NCI-H524 treated with DMSO at 0.1 percent for 48 hours (cell line): ENCODE measurements at places on chromosomes 1 and 21.

DNA sequence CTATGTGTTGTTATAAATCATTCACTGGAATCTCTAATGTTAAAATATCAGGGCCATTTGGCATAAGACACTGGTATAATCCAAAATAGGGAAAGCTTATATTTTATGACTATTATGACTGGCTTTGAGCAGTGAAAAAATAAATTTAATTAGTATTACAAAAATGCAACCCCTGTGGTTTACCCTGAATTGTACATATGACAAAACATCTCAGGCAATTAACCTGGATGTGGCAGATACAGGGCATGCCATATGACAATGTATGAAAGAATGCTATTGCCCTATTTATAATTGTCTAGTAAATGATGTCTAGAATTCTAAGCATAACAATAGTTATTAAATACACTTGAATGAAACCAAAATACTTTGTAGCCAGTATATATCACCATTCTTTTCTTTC lies 532.5 kb upstream of the ADGRL4 start:
- no peak for DNase-seq

DNA sequence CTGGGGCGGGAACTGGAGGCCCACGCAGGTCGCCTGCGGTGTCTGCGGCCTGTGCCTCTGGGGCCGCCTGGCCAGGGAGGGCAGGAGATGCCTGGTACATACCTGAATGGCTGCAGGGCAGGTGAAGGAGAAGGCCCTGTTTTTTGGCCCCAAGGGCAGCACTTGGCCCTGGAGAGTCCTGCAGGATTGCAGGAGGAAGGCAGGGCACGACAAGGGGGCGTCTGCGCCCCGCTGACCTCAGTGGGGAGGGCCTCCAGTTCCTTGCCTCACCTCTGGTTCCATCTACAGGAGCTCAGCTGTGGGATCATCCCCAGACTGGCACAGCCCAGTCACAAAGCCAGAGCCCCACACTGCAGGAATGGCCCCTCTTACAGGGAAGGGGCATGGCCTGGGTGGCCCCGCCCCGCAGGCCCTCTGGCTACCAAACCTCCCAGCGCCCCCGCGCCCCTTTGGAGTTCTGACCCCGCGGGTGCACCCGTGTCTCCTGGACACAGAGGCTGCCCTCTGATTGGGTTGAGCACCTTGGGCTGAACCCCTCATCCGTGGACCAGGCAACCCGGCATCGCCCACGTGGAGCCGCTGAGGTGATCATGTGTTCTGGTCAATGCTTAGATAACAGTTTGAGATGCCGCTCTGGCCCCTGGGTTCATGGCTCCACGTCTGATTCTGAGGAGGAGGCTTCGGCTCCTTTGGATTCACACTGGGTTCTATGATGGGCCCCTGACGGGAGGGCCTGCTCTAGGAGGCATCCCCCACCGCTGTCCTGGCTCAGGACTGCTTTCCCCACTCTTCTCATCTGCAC lies 1.3 kb upstream of the PEX10 start:
- no peak for DNase-seq

GRCh38 chr1:34696981-34697380 lies 57.9 kb upstream of the GJB5 start:
- no peak for DNase-seq

- no peak for DNase-seq
Observed at GRCh38 chr1:24105368-24106160, 6.4 kb downstream of the MYOM3 start.

GRCh38 chr1:83641206-83641658 lies 357.7 kb downstream of the TTLL7 start:
- no peak for DNase-seq

DNA sequence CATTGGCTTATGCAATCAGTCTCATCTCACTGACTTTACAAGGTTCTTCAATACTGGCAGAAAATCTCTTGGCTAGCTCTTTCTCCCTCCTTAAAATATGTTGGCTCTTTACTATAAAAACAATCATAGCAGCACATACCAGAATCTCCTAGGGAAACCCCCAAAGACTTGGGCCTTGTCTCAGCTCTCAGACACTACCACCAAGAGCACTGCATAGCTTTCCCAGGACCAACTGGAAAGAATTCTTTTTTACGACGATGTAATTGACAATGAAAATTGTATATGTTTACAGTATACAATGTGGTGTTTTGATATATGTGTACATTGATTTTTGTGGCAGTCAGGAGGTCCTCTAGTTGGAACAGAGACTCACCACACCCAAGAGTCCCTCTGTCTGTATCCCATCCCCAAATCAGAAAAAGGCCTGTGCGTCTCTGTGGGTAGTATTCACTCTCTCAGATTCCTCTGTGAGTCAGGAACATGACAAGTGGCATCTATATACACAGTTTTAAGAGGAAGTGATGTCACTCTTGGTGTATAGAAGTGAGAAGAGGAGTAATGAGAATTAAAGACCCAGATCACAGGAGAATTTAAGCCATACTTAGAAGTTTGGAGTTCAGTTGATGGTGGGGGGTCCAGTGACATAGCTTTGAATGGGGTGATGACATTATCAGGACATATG lies 21.1 kb downstream of the SMAP2 start:
- DNase-seq, result no peak

DNA sequence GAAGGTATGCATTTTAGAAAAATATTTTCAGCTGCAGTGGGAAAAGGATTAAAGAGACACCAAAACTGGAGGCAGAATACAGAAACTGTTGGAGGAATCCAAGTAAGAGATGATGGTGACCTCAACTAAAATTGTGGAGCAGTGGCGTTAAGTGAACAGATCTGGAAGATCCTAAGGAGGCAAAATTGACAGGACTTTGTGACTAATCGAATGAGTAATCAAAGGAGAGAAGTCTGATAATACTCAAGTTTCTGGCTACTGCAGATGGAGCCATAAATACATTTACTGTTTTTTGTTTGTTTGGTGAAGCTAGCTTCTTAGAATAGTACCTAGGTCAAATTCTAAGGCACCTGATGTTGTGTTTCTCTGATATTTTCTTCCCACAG lies 3.1 kb downstream of the CTBS start:
- DNase-seq, result no peak

DNA sequence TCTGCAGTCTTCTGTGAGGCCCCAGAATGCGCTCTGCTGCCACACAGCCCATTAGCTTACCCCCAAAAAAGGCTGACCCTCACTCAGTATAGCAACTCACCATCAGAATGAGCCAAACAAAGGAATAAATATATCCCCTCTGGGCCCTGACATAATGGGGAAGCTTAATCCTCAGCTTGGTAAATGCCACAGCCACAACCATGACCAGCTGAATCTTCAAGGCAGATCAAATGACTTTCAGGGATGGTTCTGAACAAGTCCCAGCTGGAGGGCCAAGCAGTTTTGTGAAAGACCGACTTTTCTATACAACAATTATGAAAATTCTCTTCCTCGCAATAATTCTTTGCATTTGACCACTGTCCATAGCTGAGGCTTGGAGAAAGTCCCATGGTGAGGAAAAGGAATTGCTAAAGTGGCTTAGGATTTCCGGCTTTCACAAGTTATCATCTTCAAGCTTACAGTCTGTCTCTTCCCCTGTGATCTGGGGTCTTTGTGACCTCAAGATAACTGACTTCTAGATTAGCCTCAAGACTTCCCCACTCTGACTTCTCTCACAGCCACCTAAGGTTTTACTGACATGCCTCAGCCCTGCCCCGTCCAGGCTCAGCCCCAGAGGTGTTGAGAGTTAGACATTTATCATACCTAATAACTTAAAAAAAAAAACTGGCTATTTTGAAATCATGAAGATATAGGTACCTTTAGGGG lies 47.8 kb upstream of the PBX1 start:
- no peak for DNase-seq

GRCh38 chr21:34984356-34985058 lies 64.6 kb downstream of the RUNX1 start:
- DNase-seq, result no peak

DNA sequence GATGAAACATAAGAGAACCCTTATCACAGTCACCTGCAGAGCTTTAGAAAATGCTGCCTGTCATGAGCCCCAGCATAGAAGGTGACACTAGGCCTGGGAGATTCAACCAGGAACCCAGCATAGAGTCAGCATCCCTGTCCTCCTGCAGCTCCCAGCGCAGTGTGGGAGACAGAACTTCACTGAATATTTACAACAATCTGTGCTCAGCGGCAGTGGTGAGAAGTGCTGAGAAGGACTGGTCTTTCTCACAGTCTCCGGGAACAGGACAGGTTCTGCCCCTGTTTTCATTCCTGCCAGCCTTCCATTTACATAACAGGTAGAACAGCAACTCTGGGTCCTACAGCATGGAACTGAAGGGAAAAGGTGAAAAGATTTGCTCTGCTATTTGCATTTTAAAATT lies 83.5 kb upstream of the GADD45A start:
- no peak for DNase-seq

DNA sequence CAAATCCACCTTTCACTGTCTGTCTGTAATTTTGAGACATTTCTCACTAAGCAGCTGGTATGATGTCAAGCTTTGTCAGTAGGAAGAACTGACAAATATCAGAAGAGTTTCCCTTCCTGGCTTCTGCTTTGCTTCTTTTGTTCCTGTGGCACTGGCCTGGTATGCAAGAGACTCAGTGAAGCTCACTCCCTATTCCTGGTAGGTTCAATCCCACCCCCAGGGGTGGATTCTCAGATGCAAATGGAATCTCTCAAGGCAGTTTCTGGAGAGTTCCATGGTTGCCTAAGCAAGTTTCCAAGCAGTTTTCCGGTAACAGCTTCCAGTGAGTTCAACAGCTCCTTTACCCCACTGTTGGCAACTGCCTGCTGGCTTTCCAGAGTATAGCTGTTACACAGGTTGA lies 683.4 kb downstream of the PTPRC start:
- no peak for DNase-seq

GRCh38 chr21:41032541-41032940 lies 135.4 kb upstream of the BACE2 start:
- DNase-seq, result no peak

GRCh38 chr21:14358775-14359174 lies 24.2 kb downstream of the HSPA13 start:
- DNase-seq, result no peak

DNA sequence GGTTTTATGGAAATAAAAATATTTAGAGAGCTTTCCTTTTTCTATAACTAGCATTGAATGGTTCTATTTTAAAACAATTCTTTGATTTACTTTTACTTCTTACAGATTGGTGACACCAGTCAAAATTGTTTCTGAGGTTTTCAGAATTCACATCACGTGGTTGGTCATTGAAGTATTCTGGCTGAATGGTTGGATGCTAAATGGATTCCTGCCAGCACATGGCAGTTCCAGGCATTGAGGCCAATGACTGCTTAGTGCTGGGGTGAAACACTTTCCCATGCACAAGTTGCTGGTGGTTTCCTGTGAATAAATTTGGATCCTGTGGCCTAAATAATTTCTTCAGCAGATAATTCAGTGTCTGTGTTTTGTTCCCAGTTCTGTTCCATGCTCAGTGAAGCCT lies 20.6 kb downstream of the NCAM2 start:
- DNase-seq, result no peak

- no peak for DNase-seq
Observed at GRCh38 chr1:33244809-33245186, 11.5 kb upstream of the ZNF362 start.

GRCh38 chr1:47940779-47941178 lies 56.4 kb downstream of the TRABD2B start:
- DNase-seq, result no peak

DNA sequence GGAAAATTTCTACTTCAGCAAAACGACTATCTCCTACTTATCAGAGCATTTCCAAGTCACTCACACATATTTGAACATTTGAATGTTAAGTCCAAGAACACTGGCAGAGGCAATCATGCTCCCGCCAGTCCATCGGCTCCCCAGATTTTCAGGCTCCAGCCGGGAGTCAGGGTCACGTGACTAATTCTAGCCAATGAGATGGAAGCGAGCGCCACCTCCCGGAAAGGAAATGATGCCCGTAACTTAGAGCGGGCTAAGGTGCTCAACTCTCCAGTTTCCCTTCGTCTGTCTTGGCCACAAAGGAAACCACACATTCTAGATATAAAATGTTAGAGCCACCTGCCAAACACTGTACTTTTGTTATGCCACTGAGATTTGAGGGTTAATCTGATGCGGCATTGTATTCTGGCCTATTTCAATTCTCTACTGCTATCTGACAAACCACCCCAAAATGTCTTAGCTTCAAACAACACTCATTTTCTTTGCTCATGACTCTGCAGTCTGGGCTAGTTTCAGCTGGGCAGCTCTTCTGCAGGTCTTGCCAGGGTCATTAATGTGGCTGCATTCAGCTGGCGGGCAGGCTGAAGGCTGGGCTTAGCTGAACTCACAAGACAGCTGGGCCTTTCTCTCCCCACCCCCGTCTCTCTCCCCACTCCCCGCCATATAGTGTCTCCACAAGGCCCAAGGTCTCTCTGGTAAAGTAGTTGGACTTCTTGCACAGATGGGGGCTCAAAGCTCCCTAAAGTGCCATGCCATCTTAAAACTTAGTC lies 16.5 kb upstream of the LHX4 start:
- no peak for DNase-seq

DNA sequence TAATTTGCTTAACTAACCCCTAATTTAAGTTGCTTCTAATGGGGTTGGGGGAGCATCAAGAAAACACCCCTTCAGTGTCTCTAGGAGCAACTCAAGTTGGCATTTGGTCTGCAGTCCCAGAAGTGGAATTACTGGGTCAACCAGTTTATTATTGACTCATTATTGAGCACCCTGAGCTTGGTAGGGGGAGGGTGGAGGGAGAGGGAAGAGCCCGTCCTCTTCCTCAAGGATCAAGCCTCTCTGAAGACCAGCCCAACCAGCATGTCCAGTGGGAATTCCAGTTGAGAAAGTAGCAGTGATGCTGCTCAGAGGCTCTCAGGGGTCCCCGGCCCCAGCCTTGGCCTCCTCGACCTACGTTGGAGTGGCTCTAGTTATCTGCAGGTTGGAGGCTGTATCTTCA lies 2.1 kb upstream of the PLA2G2F start:
- DNase-seq, result no peak

- DNase-seq, result no peak
Observed at GRCh38 chr21:44959376-44960091, 19.7 kb downstream of the SLX9 start.

- DNase-seq, result no peak
Observed at GRCh38 chr1:20903437-20903836, 116.3 kb upstream of the HP1BP3 start.
